ENCODE measurements at places on chromosomes 1 and 21.

DNA sequence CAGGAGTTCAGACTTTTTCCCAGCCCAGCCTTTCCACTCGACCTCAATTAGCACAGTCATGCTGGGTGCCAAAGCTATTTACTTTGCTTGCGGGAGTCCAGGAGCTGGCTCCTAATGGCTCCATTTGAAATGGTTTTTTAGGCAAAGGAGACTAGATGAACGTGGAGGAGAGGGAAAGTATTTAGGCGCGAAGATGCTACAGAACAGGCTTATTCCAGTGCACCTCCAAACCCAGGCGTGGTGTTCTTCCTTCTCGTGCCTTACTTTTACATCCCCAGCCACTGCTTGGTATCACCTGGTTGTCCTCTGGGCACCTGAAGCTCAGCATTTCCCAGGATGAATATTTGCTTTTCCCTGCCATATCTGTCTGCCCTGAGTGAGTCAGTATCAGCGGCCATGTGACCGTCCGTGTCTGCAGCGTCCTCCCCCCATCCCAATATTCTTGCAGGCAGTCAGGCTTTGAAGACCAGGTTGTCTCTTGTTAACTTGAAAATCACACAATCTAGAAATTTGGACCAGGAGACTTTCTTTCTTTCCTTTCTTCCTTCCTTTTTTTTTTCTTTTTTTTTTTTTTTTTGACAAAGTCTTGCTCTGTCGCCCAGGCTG lies 198.5 kb downstream of the DYRK1A start:
- DNase-seq, result peak; percentile 10

GRCh38 chr1:227816750-227817446 lies 1.4 kb downstream of the PRSS38 start:
- DNase-seq, result no peak

- DNase-seq, result no peak
These were observed 6.4 kb upstream of the MYBPHL start for GRCh38 chr1:109312978-109313775.

DNA sequence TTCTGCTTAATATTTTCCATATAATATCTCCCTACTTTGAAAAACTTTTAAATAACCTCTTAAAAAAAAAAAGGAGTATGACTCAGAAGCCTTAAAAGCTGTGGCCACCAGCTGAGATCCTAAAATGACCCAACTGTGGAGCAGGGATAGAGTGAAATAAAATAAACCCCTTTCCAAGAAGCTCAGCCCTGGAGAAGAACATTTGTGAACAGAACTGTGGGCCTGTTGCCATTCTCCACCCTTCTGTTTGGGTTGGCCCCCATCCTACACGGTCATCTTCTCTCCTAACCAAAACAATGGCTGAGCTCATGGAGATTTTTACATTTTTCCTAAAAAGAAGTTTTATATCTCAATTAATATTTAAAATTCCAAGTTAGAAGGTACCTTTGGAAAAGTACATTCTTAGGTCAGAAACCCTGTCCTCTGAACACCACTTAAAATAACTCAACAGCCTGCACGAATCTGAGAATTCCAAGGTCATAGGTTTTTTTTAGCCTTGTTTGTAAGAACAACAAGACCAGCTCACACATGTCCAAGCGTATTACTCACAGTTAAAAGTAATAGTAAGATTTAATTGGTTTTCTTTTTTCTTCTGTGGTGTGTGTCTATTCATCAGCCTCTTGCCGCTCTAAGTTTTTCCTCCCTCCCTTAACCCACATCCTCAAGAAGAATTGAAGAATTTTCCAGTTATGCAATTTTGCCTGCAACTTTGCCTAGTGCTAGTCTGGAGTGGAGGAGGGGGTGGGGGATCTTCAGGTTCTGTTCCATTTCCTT lies 107.7 kb upstream of the ERRFI1 start:
- peak; percentile 62 for DNase-seq

DNA sequence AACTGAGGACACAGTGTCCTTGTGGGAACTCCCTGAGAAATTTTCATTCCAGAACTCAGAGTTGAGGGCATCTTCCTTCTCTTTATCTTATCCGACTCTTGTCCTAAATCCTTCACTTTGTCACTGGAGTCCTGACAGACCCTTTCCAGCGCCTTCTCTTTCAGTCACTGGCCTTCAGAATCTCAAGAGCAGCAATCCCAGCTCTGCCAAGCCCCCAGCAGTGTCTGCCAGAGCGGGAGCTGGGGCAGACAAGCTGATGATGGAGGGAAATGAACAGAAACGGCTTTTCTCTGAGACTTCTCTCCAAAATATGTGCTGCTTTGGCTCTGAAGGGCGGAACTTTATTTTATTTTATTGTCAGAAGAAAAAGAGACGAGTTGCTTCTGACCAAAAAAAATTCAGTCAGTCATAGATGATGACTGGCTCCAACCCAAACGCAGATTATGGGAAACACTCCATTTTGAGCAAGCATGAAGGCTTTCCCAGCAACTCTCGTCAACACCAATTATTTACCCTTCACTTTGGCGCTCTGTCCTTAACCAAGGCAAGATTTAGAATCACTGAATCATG lies 32.2 kb downstream of the MIS18A start:
- DNase-seq, result no peak

DNA sequence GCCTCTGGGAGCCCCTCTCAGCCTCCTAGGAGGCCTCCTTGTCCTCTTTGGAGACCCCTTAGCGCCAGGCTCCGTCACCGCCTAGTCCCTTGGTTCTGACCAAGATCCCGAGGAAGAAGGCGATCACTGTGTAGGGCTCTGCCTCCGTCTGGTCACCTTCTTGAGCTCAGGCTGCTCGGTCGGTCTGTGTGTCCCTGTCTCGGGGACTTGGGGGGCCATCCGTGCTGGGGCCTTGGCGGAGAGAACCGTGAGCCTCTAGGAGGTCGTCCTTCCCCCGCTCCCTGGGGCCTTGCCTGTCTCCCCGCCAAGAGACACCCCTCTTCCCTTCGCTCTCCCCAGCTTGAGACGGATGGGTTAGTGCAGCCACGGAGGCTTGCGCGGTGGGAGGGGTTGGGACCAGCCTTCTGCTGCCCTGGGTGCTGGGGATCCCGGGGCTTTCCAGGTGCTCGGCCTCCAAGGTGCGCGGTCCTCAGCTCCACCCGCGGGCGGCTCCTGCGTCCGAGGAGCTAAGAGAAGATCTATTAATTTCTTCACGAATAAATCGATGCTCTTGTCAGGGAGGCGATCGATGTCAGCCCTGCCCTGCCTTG lies 701 bp upstream of the INSRR start:
- no peak for DNase-seq

DNA sequence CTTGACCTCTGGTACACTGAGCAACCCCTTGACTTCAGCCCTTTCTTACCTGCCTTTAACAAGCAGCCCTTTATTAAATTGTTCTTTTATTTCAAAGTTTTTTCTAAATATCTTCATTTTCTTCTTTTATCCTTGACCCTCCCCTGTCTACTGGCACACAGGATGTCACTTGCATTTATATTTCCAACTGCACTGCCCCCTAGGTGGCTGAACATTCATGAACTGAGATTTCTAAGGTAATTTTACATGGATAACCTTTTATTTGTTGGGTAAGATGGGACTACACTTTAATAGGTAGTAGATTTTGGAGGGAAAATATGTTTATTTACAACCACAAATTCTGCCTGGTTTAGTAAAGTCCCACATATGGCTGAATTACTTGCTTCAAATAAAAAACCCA lies 190.0 kb downstream of the ATP6V1G3 start:
- DNase-seq, result no peak

DNA sequence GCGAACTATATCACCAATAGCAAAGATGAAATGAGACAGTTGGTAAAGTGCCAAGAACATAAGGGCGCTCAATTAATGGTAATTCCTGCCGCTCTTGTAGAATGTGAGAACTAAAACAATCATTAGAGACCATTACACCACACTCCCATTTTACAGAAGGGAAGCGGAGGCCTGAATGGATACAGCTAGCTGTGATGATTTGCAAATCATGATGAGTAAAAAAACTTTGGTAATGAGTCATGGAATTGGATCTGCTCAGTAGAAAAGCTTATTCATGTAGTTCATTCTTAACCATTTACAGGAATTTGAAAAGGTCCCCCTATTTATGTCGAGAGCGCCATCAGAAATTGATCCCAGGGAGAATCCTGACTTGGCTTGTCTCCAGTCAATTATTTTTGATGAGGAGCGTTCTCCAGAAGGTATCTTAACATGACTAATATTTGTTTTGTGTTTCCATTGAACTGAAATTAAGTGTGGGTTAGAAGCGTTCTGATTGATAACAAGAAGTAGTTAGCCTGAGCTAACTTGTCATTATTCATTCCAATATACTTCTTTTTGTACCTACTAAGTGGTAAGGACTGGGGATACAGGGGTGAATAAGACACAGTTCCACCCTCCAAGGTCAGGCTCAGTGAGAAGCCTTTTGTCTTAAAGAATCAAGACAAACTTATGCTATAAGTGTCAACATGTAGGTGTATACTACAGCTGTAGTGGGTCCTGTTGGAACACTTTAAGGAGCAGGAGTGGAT lies 812 bp downstream of the TTC4 start:
- DNase-seq, result no peak

- DNase-seq, result no peak
These were observed 932 bp upstream of the USP24 start for GRCh38 chr1:55216096-55216495.

GRCh38 chr1:32622806-32623681 lies 27.3 kb downstream of the ZBTB8OS start:
- no peak for DNase-seq

DNA sequence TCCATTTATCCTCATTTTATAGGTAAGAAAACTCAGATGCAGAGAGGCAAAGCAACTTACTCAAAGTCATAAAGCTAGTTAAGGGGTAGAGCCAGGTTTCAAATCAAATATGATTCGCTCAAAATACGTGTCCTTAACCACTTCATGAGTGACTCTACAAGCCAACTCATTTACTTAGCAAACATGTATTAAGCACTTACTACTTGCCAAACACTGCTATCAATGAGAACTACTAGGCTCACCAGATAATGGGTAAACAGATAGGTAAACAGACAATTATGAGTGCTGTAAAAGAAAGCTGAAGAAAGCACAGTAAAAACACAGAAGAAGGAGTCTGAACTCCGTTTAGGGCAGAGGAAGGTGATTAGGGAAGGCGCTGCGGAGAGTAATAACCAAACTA lies 65.9 kb downstream of the WDR64 start:
- no peak for DNase-seq

DNA sequence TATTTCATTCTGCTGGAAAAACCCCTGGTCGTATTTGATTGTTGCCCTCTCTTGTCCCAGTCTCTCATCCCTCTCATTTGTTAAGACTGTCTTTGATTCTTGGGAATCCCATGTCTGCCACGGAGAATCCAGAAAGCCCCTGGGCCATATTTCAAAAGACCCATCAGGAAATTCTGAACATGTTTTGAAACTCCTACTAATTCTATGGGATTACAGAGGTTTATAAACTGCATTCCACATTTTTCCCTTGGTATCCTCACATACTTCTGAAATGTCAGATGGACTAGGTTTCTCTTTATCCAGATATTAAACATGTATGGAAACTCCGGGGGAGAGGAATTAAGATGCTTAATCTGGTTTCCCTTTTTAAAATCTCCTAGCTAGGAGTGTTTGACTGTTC lies 80.0 kb downstream of the HUNK start:
- DNase-seq, result no peak

GRCh38 chr21:41833497-41834115 lies 45.5 kb downstream of the PRDM15 start:
- DNase-seq, result no peak

DNA sequence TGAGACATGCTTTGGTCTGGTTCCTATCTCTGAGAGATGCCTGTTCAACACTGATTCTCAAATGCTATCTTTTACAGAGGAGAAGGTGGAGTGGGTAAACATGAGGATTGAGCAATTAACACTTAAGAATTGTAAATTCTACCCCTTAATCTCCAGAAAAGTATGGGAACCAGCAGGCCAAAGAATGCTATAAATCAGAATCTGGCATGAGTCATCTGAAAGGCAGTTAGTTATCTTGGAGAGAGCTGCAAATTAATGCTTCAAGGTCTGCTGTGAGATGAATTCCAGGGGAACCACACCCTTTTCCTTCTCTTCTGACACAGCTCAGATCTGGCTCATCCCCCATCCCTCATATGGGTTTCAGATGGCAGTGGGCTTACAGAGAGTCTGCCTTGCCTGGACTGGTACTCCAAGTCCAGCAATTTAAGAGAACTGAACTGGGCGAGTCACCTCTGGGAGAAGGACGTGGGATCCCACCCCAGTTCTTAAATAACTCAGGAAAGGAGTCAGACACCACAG lies 5.2 kb downstream of the S100A10 start:
- DNase-seq, result peak; percentile 89

GRCh38 chr21:37587203-37587602 lies 220.6 kb downstream of the DYRK1A start:
- DNase-seq, result no peak

DNA sequence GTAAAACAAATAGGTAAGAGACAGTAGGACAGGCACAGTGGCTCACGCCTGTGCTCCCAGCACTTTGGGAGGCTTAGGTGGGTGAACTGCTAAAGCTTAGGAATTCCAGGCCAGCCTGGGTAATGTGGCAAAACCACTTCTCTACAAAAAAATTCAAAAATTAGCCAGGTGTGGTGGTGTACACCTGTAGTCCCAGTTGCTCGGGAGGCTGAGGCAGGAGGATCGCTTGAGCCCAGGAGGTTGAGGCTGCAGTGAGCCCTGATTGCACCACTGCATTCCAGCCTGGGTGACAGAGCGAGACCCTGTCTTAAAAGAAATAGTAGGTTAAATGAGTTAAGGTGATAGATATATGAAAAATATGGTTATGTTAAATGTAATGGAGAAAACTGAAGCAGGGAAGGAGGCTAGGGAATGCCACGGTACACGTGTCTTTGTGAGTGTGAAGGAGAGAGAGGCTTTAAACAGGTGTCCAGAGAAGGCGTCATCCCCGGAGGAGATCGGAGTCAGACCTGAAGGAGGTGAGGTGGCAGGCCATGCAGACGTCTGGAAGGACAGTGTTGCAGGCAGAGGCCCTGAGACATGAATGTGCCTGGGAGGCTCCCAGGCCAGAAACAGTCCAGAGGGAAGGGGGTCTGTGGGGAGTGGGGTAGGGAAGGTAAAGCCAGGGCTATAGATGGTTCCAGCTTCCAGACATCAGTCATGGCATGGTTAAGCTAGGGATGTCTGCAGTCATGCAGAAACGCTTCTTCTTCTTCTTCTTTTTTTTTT lies 7.2 kb upstream of the RIPPLY3 start:
- no peak for DNase-seq

GRCh38 chr1:212482637-212483441 lies 50.1 kb downstream of the NENF start:
- DNase-seq, result no peak

- DNase-seq, result no peak
These were observed 23.8 kb downstream of the CEP350 start for GRCh38 chr1:179978199-179979079.

Measured in HFF-Myc (cell line).